Stimulated activated CD8-positive, alpha-beta memory T cell treated with anti-CD3 and anti-CD28 coated beads, Interleukin-7, amount 100 ng/mL, for 4 hours (primary cell): ENCODE measurements at places on chromosomes 16 and 17.

- DNase-seq: no peak
Observed at GRCh38 chr17:70314096-70314495, 144.8 kb downstream of the KCNJ2 start.

DNA sequence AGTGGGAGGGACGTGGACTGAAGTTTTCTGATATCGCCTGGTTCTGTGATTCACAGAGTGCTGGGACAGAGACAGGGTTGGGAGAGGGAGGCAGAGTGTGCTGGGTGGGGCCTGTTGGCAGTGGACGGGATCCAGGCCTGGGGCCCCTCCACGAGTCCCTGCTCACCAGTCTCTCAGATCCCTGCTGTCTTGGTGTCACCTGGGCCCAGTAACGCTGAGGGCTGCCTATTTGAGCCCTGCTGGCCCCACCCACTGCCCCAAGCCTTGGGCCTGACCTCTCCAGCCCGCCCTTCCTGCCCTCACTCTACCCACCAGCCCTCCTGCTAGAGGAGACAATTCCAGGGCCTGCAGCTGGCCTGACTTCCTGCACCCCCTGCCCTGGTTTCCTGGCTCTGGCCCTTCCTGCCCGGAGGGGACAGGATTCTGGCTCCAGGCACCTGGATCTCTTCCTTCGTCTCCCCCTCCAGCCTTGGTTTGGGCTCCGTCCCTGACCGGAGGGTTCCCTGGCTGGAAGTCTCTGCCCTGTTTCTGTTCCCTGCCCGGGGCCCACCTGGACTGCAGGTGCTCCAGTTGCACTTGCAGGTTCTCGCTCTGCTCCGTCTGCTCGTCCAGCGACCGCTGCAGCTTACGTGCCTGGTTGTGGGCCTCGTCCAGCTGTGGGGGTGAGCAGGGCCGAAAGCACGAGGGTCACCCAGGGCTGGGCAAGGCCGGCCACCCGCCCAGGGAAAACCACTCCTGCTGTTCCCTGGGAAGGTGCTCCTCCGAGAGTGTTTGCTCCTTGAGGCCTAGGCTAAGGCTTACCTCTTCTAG, 21.4 kb downstream of the CCDC102A start:
- no peak for DNase-seq

DNA sequence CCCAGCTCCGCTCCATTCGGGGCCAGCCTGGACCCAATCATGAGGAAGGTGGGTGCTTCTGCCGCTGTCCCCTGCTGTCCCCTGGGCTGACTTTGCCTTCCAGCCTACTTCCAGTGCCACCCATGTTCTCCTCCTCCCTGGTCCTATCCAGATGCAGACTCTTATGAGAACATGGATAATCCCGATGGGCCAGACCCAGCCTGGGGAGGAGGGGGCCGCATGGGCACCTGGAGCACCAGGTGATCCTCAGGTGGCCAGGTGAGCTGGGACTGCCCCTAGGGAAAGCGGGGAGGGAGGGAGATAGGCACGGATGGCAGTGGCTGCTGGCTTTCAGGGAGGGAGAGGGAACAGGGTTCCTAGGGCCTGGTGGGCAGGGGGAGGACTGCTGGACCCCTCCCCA, 7.0 kb downstream of the CD19 start:
- DNase-seq: no peak

- no peak for DNase-seq
Observed at GRCh38 chr17:72134608-72135394, 14.0 kb downstream of the SOX9 start.

- DNase-seq: no peak
Observed at GRCh38 chr17:81394377-81394920, 808 bp upstream of the BAHCC1 start.

- no peak for DNase-seq
Observed at GRCh38 chr17:8387914-8388651, 5.1 kb upstream of the RPL26 start.

DNA sequence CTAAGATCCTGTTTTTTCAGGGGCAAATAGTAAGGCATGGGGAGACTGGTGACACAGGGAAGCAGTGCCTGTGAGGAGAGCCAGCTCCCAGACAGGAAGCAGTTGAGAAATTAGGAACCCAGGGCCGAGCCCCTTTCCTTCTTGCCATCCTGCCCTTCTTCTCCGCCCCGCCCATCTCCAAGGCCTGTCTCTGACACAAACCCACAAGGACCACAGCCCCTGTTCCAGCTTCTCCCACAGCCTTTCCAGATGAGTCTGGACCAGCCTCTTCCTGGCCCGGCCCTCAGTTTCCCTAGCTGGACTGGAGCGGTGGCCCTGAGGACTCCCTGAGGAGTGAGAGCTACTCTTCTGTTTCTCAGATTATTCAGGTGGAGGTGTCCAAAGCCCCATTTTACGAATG, 9.9 kb downstream of the CCDC102A start:
- DNase-seq: no peak

DNA sequence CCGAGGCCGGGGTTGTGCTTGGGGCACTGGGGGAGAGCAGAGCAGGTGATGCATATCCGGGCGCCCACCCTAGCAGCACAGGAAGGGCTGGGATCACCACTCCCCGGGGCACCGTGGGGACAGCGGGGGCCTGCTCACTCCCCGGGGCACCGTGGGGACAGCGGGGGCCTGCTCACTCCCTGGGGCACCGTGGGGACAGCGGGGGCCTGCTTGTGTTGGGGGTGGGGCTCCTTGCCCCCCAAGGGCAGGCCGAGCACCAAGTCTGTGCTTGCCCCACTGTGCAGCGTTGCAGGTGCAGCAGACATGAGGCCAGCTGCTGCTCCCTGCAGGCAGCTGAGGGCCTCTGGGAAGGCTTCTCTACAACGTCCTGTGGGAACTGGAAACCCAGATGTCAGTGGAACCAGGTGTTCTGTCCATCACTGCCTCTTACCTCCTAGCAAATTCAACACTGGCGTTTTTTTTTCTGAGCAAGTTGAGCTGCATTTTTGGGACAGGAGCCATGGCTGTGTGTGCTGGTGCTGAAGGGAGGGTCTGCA, 25.0 kb upstream of the ZNF750 start:
- no peak for DNase-seq

GRCh38 chr17:64554028-64554637, 47.4 kb downstream of the CEP95 start:
- DNase-seq: no peak

DNA sequence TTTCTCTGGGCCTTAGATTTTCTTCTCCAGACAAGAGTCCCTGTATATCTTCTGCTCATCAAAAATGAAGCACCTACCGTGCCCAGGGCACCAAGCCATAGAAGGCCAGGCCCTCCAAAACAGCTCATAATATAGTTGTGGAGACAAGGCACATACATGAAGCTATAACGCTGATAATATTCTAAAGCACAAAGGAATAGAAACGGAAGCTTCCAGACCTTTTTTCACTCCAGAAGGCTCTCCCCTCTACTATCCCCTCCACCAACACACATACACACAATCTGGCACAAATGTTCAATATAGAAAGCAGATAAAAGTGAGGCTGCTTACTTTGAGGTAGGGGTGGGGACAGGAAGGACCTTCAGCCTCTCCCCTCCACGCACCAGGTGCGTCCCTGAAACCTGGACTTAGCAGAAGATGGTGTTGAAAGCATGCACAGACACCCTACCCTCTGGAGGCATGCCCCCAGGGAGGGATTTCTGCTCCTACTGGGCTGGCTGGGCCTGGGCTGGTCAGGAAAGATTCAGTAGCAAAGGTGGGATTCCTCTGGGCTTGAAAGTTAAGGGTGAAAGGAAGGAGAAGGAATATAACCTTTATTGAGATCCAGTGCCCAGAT, 14.1 kb upstream of the SUPT4H1 start:
- no peak for DNase-seq

GRCh38 chr16:10265770-10266615, 83.8 kb upstream of the GRIN2A start:
- no peak for DNase-seq

- no peak for DNase-seq
Observed at GRCh38 chr17:72128039-72128438, 7.2 kb downstream of the SOX9 start.

DNA sequence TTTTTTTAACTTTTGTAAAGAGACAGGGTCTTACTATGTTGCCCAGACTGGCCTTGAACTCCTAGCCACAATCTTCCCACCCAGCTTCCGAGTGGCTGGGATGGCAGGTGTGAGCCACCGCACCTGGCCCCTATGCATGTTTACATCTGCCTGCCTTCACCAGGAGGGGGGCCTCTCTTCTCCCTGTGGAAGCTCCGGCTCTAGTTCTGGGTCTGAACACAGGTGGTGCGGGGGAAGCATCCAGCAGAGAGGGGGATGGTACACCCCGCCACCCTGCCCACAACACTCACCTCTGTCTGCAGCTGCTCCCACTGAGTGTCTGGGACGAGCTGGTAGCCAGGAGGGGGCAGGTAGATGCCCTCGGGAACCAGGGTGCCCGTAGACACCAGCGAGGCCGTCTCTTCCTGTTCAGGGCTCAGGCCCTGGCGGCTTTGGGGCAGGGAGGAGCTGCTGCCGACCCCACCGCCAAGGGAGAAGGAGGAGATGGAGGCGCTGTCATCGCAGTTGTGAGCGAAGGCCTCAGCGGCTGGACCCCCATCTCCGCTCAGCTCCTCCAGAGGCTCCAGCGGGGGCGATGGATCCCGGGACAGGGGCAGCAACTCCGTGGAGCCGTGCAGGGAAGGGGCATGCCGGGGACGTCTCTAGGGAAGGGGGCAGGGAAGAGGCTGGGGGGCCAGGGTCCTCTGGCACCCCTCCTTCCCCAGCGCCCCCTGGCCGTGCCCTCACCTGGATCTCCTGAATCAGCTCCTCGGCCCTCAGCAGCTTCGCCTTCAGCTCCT, 10.9 kb downstream of the RABEP2 start:
- DNase-seq: no peak

DNA sequence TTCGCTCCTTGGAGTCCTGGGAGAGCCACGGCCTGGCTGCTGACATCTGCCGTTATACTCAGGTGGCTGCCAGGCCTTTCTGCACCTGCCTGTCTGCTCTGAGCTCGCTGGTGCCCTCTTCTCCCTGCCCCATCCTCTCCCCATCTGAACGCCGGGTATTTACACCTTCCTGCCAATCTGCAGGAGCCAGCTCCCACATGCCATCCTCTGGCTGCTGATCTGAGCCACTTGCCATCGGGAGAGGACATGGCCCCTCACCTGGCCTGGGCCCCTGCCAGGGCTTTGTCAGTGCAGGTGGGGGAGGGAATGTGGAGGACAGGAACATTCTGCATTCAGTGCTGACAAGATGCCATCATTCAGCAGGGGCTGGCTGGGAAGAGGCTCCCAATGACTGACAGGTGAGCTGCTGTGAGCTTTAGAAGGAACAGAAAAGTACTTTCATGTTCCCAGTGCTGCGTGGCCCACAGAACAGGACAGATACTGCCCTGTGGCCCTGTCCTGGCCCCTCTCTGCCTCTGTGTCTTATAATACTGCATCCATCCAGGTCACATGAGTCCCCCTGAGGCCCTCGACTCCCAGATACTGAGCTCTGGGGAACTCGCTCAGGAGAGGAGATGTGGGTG, 96.3 kb upstream of the ZNF469 start:
- DNase-seq: no peak

DNA sequence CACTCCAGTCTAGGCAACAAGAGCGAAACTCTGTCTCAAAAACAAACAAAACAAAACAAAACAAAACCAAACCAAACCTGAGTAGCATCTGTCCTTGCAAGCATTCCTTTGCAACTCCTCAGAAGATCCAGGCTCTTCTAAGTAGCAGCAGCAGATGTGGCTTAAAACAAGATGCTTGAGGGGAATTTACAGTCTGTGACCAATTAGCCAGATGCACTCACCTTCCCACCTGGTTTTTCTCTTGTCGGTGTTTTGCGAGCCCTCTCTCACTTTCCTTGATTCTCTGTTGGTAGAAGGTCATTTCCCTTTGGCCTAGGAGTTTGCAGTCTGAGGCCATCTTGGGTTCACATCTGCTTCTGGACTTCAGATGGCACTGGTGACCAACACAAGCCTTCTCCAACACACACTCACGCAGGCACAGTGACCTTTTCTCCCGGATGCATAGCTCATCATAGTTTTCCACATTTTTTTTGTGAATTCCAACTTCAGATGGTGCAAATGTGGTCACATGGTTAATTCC, 276.8 kb downstream of the STX8 start:
- DNase-seq: no peak

DNA sequence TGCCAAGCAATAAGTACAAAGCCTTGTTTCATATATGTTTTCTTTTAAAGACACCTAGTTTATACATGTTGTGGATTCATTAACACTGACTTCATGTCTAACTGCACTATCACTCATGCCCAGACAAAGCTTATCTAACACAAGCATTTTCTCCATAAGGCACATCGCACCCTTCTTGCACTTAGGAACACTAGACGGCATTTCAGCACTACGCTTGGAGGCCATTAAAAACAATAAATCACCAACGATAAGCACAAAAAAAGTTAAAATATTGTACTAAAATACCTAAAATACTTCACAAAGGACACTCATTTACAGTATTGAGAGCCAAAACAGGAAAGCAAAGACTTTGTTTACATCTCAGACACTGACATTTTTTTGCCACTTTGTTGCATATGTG, 39.0 kb upstream of the TEKT3 start:
- DNase-seq: no peak

GRCh38 chr17:15348021-15348420, 6.6 kb upstream of the TEKT3 start:
- no peak for DNase-seq

GRCh38 chr17:66934040-66934439, 30.5 kb upstream of the CACNG4 start:
- DNase-seq: no peak

GRCh38 chr16:30383521-30383920, 1.2 kb upstream of the SEPTIN1 start:
- DNase-seq: no peak

DNA sequence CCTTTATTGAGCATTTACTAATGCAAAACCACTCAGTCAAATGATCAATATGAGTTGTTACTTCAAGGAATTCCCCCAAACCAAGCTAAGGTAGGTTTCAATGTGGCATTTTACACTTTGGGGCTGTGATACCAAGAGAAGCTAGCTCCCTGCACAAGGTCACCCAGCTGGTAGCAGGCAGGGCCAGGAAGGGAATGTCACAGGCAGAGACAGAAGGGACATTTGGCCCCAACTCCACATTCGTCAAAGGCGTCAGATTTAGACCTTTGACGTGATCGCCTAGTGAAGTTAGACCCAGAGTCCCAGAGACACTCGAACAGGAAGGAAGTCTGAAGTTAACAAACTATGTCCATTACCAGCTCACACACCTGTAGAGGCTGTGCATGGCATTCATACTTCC, 5.5 kb upstream of the SMG1 start:
- DNase-seq: no peak
